DMS 273 treated with DMSO at 0.1 percent for 48 hours (cell line): ENCODE measurements at places on chromosomes 6 and 20.

DNA sequence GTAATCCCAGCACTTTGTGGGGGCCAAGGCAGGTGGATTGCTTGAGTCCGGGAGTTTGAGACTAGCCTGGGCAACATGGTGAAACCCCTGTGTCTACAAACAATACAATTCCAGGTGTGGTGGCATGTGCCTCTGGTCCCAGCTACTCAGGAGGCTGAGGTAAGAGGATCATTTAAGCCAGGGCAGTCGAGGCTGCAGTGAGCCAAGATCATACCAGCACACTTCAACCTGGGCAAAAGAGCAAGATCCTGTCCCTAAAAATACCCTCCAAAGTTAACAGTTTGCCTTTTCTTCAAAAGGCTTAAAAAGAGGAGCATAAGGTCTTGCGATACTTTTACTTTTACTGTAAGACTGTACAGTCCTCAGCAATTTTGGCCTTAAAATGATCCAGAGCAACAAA is 10.7 kb upstream of the SPTLC3 start:
- no peak for DNase-seq

DNA sequence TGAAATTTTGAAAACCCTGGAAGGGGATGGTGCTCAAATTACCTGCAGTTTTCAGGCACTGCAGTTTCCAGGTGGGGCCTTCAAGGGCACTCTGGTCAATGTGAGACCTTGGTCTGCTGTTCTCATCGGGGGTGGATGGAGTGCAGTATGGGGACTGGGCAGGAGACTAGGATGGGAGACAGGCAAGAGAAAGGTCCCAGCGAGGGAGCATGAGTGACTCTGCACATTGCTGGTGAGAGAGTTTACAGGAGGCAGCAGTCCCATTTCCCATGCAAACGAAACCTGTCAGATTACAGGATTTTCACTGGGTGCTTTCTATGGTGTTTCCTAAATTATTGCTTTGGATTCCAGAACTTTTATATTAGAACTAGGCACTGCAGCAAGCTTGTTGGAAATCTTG is 73.5 kb upstream of the DTNBP1 start:
- DNase-seq = no peak

DNA sequence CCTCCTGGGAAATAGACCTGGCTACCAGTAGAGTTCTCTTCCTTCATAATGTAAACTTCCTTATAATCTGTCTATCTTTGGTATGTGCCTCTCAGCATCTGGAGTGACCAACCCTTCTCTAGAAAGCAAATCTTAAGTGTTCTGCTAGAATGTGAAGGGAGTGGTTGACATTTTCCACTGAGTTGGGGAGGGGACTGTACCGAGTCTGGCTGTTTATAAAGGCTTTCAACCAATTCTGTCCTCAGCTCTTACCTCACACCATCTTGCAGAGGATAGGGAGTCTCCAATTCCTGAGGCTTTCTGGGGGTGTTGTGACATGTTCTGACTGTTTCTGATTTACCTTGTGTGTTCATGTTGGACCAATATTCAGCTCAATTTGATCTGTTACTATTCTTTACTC is 39.6 kb downstream of the FAM217A start:
- no peak for DNase-seq

- no peak for DNase-seq
These were observed 320.0 kb upstream of the NT5E start for GRCh38 chr6:85129881-85130280.
